ENCODE measurements at places on chromosomes 11 and 22.
A peak's percentile ranks its signal among the peaks of the same experiment; 100 is the strongest.

DNA sequence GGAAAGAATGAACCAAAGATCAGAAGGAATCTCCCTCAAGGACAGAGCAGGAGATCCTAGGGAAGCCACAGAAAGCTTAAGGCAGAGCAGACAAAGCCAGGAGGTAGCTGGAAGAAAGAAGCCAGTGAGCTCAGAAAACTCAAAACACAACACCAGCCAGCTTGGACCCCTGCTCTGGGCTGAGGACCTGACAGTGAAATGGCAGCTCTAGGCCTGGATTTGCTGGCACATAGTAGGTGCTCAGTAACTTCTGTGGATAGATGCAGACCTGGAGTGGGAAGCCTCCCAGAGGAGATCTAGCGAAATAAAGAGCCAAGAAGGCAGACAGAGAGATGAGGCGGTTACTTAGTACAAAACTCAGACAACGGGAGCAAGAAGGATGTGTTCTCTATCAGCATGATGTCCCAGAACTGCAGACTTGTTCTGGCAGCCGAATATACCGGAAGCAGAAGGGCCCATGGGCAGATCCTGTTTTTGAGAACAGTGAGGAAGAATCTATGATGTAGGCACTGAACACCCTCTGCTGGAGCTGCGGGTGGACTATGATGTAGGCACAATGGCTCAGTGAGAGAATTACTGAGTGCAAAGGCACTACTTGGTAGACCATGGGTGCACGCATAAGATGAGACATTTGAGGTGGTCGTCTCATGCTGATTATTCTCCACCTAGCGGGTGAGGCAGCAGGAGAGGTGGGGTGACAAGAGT, 4.8 kb downstream of the ROBO4 start:
- no peak for DNase-seq

DNA sequence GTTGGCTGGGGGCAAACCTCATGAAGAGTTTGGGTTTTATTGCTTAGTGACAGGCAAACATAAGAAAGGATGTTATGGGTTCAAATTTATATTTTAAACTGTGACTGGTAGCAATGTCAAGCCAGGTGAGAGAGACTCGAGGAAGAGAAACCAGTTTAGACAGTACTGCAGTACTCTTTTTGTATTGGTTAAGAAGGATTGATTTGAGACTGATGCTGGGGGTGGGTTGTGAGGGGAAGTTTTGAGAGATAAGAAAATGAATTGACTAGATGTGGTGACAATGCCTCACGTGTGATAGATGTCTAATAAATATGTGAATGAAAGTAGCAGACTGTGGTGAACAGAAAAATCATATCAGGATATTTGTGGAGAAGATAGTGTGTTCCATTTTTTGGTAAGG, 142.4 kb downstream of the DDX10 start:
- no peak for DNase-seq

DNA sequence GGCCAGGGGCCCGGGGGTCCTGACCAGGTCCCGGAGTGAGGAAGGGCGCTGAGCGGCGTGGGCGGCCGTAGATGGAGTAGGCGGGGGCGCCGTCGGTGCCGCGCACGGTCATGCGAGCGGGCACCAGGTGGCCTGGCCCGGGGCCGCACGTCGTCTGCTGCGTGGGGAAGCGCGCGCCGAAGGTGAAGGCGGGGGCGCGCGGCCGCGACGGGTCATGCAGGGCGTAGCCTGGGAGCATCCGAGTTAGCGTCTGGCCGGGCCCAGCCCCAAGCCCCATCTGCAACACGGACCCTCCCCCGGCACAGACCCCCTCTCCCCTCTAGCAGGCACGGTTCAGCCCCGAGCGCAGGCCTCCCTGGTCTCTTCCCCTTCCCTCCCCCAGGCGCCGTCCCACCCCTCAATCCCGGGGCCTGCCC, 1.7 kb upstream of the TYMP start:
- no peak for DNase-seq

DNA sequence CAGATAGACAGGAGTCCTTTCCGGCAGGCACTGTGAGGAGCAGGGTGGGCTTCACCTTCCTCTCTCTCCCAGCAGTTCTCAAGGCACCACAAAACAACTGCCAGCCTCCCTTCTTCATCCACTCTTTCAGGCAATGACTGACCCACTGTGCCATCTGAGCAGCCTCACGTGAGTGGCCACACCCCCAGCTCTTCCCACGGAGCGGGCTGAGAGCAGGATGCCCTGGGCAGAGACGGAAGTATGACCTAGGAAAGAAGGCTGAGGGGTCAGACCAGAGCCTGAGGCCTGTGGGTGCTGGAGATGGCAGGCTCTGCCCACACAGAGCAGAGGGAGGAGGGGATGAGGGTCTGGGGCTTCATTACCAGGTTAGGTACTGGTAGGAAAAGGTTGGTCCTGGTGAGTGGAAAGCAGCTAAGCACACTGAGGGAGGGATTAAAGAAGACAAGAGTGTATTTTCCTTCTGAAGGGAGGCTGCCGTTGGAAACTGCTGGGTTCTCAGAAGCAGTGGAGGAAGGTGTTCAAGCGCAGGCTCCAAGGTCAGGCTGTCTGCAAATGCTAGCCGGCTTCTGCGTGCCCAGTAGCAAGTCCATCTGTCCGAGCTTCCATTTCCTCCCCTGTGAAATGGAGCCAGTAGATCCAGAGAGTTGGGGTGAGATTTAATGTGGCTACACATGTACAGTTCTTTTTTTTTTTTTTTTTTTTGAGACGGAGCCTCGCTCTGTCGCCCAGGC, 4.6 kb downstream of the NLRP6 start:
- peak; percentile 7 for DNase-seq

- DNase-seq: no peak
Measured at GRCh38 chr11:46472662-46472994, 81.1 kb upstream of the CHRM4 start.

DNA sequence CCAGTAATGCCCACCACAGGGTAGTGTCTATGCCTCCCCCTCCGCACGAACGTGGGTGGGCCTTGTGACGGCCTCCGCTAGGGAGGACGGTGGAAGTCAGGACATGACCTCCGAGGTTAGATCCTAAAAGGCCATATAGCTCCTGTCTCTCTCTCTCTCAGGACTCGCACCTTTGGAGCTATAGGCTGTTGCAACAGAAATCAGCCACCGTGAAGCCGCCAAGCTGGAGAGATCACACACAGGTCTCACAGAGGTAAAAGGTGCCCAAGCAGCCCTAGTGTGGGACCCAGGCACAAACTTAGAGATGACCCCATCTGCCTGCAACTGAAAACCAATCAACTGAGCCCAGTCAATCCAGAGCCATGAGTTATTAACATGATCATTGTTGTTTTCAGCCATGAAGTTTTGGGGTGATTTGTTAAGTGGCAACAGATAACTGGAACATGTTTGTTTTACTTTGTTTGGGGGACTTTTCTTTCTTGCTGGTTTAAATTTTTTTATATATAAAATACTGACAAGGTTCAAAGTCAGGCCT, 7.4 kb upstream of the NAP1L4 start:
- no peak for DNase-seq

DNA sequence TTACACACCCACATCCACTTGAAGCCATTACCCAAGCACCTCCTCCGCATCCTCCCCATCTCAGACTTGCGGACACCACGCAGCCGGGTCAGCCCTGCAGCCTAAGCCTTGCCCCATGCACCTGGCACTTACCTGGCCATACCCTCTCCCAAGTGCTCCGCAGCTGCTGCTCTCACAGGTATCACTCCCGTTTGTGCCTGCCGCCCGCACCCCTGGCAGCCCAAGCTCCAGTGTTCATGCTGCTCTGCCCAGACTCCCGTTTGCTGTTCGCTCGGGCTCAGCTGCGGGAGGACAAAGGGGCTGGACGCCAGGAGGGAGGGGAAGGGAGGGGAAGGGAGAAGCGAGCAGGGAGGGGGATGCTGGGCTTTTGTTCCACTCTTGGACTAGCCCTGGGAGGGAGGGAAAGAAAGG, at the start of gene KLHL35:
Gene KLHL35 (minus strand): TSS at position 293 of the 411 bp plus-strand sequence. CDS start 2,574 bp downstream, outside the sequence.
- DNase-seq: no peak

- DNase-seq: no peak
Measured at GRCh38 chr11:62645671-62645945, 805 bp downstream of the GANAB start.

GRCh38 chr11:45481026-45481425, 184.4 kb downstream of the CHST1 start:
- no peak for DNase-seq

DNA sequence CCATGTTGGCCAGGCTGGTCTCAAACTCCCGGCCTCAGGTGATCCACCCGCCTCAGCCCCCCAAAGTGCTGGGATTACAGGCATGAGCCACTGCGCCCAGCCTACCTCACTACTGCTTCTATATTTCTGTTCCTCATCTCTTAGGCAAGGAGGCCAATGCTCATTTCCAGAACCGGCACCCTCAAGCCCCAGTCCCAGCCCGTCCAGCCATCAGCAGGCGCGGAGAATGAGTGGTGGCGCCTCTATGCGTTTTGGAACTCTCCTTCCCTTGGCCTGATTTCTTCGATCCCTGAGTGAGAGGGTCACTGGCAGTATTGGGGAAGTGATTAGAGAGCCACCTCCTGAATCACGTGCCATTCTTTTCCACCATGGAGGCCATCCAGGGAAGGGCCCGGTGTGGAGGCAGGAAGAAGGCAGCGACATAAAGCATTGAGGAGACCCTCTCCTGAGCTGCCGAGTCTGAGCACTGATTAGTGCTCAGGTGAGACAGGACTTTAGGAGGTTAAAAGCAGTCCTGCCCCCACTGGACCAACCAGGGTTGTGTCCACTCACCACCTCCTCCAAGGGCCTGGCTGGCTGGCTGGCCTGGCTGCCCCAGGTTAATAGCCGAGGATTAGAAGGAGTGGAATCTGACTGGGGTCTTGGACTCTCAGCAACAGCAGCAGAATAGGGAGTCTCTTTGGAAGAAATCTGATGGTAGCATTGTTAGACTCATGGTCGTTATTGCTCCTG, 8.7 kb downstream of the GRIK4 start:
- DNase-seq: no peak

- DNase-seq: no peak
Measured at GRCh38 chr11:11521306-11522002, 100.4 kb downstream of the GALNT18 start.
